ENCODE measurements at places on chromosomes 1 and 21.

GRCh38 chr1:23120383-23120782 is 48.3 kb downstream of the LUZP1 start:
- no peak for DNase-seq

- no peak for DNase-seq
Observed at GRCh38 chr1:199338760-199339159, 688.8 kb upstream of the NR5A2 start.

GRCh38 chr1:109094377-109094803 is 3.8 kb downstream of the TMEM167B start:
- DNase-seq = no peak

GRCh38 chr1:50981741-50982140 is 11.7 kb downstream of the CDKN2C start:
- DNase-seq = no peak

GRCh38 chr1:40706626-40707025 is 15.1 kb downstream of the NFYC start:
- DNase-seq = no peak

DNA sequence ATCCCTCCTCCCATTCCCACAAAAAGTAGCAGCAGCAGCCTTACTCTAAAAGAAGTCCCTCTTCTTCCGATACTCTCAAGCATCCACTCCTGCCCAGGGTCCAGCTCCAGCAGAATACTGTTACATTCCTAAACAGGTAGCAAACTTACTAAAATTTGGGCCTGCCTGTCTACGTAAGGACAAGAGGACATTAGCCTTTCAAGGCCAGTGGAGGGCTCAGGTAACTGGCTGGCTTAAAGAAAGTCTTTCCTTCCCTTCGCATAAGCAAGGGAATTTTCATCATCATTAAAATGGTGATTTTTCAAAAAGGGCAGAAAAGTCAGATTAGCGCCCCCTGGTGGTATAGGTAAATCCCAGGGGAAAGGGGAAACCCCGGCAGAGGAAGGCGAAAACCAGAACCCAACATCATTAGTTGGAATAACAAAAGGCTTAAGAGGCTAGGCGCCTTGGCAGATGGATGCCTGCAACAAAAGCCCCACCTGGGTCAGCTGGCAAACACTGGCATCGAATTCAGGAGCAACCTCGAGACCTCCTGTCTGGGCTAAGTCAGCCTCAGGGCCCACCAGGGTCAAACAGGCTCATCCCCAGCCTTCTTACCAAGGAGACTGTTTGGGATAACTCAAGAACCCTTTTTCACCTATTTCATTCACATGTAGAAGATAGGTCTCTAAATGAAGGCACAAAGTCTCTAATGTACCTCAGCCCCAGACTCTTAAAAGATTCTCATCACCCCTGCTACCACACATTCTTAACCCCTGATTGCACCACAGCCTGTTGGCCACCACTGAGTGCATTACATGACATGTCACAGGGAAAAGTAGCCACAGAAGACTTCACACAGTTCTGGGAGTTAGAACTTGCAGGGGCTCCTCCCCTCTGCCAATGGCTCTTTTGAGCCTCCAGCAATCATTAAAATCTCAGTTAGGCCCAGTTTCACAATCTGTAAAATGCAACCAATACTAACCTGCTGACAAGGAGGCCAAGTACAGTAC is 36.7 kb downstream of the ERI3 start:
- DNase-seq = peak; percentile 62

- peak; percentile 79 for DNase-seq
Observed at GRCh38 chr1:226702957-226703831, 35.9 kb downstream of the ITPKB start.

- no peak for DNase-seq
Observed at GRCh38 chr1:239417221-239417620, 30.9 kb downstream of the CHRM3 start.
